ENCODE measurements at places on chromosomes 7 and 10. TPM values are rescaled to one million over a fixed set of nuclear protein-coding genes. Genes with fewer than 3 reads are reported as not detected.

Gene RADIL
- 4.0 TPM for total RNA-seq

Gene SLC25A13
- 11.6 TPM for total RNA-seq

Gene MMD2
- total RNA-seq = not detected

Gene PON3
- 0.56 TPM for total RNA-seq

Gene OPN4
- 0.40 TPM for total RNA-seq

Gene RAB19
- not detected for total RNA-seq

Gene DNAAF5
- 19.3 TPM for total RNA-seq

Gene CCL24
- total RNA-seq = not detected

Gene SPDYE1
- total RNA-seq = not detected
